ENCODE measurements at places on chromosomes 2 and 18.

- DNase-seq, result no peak
Observed at GRCh38 chr2:235217846-235218245, 266.0 kb downstream of the SH3BP4 start.

GRCh38 chr2:23803965-23804542, 122.9 kb downstream of the ATAD2B start:
- no peak for DNase-seq

DNA sequence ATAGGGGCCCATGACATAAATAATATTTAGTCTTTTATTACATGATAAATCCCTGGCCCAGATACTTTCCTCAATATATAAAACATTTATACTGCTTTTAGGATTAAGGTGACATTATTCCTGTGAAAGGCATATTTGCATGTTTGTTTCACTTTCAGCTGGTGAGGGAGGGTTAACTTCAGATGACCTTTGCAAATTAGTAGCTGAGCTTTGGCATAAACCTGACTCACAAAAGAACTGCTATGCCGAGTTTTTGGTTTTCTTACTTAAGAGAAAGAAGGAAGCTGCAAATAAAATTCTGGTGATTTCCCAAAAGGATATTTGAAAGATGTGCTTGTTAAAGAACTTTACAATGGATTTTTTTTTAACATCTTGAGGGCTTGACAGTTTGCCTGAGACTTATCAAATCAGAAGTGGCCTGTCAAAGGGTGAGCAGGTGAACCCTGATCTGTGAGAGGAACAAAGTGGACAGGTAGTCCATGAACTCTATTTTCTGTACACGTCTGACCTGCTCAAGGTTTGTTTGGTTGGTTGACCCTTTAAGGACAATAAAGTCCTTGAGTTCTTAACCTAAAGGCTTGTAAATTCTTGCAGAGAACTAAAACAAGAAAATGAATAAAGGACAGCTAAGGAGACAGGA, 93.5 kb downstream of the FAM124B start:
- DNase-seq, result no peak

- DNase-seq, result peak; percentile 26
Observed at GRCh38 chr2:165793779-165794535, at the start of gene GALNT3. Gene GALNT3, minus strand, starts transcription at chr2:165794247. Its CDS starts 23,547 bp downstream, at chr2:165770700.

- no peak for DNase-seq
Observed at GRCh38 chr2:230864122-230864604, 579 bp upstream of the ITM2C start.

DNA sequence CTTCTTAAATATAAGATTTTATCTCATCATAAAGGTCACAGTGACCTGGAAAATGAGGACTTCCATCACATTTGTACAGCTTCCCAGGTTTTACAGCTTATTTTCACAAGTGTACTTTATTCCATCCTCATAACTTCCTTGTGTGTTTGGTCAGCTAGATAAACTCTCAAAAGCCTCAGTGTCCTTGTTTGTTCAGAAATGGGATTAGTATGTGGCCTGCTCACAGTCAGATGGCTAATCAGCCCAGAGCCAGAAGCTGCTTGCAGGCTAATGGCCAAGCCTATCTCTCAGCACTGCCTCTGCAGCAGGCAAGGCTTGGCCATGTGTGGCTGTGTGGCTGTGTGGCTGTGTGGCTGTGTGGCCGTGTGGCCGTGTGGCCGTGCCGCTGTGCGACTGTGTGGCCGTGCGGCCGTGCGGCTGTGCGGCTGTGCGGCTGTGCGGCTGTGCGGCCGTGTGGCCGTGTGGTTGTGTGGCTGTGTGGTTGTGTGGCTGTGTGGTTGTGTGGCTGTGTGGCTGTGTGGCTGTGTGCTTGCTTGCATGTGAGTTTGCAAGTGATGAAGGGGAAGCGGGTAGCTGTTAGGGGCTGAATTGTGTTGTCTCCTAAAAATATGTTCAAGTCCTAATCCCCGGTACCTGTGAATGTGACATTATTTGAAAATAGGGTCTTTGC, 233.0 kb upstream of the TNP1 start:
- DNase-seq, result no peak

DNA sequence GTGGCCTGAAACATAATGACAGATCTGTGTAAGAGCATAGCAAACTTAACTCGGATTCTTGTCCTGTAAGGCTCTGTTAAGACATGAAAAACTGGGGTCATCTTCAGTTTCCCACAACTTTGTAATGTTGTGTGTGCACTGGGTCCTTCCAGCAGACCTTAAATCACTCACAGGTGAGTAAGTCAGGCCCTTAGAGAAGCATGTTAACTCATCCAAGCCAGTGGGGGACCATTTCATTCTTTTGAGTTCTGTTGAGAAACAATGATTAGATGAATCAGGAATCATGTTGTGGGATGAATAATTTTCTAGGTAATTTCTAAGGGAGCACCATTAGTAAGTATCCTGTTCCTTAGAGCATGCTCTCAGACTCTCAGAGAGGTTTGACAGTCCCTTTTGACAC, 167.1 kb downstream of the ESCO1 start:
- DNase-seq, result no peak

- no peak for DNase-seq
Observed at GRCh38 chr18:70107091-70107490, 98.4 kb downstream of the RTTN start.

DNA sequence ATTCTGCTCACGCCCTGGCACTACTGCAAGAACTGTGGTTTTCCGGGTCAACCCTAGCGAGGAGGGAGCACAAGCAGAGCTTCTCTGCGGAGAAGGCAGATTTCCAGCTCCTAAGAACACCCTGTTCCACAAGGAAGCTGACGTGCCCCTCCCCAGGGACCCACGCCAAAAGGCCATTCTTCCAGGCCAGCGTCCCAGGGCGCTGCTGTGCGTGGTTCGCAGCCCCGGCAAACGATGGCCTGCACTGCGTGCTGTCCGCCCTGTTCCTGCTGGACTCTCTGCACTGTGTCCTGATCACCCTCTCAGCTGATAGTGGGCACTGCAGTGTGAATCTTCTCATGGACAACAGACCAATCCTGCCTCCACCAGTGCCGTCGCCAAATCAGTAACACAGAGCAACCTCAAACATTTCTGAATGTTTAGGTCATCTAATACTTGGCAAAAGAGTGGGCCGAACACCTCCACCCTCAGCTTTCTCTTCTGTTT, 49.1 kb downstream of the ADI1 start:
- no peak for DNase-seq

DNA sequence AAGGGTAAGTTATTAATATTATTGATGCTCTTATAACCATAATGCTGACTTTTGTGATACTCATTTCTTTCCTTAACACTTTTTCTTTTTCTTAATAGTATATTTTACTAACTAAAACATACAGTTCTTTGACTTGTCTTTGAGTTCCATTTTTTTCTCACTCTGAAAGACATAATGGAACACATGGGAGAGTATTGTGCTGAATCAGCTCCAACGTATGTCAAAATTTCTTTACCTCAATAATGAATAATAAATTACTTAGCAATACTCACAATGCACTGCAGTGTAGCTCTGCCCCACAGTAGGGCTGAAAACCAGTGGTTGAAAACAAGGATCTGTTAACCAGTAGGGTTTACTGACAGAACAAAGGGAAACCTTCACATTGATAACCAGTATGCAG, 40.7 kb downstream of the ACVR1 start:
- DNase-seq, result no peak

DNA sequence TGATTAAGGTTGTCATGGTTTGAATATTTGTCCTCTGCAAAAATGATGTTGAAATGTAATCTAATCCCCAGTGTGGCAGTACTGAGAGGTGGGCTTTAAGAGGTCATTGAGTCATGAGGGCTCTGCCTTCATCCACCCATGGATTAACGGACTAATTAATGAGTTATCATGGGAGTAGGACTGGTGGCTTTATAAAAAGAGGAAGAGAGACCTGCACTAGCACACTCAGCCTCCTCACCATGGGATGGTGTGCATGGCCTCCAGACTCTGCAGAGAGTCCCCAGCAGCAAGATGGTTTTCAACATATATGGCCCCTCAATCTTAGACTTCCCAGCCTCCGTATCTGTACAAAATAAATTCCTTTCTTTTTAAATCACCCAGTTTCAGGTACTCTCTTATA, 41.0 kb downstream of the DTNB start:
- no peak for DNase-seq

- no peak for DNase-seq
Observed at GRCh38 chr2:119753930-119754321, 5.8 kb upstream of the PTPN4 start.

- DNase-seq, result no peak
Observed at GRCh38 chr2:121565389-121566250, 34.9 kb downstream of the RNU4ATAC start.

GRCh38 chr18:34467058-34467457, 242.3 kb upstream of the NOL4 start:
- no peak for DNase-seq

- no peak for DNase-seq
Observed at GRCh38 chr18:38688416-38688815, 1122.8 kb upstream of the CELF4 start.

- no peak for DNase-seq
Observed at GRCh38 chr2:66574701-66575624, 140.0 kb downstream of the MEIS1 start.

DNA sequence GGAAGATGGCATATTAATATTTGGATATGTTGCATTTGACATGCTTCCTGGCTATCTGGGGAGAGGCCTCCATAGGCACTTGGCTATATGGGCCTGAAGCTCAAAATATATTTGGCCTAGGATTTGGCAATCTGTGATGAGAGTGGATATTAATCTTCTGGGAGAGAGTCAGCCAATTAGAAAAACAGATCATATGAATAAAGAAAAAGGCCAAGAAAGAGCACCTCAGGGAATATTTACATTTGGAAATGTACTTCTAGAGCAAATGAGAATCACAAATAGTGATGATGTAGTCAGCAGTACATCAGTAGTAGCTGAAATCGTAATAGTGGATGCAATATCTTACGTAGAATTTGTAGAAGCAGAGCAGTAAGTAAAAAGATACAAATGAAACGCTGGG, 277.0 kb downstream of the CTNNA2 start:
- no peak for DNase-seq

GRCh38 chr18:61435064-61435652, 101.9 kb downstream of the CDH20 start:
- no peak for DNase-seq

GRCh38 chr2:9995059-9995458, 43.6 kb downstream of the GRHL1 start:
- no peak for DNase-seq

DNA sequence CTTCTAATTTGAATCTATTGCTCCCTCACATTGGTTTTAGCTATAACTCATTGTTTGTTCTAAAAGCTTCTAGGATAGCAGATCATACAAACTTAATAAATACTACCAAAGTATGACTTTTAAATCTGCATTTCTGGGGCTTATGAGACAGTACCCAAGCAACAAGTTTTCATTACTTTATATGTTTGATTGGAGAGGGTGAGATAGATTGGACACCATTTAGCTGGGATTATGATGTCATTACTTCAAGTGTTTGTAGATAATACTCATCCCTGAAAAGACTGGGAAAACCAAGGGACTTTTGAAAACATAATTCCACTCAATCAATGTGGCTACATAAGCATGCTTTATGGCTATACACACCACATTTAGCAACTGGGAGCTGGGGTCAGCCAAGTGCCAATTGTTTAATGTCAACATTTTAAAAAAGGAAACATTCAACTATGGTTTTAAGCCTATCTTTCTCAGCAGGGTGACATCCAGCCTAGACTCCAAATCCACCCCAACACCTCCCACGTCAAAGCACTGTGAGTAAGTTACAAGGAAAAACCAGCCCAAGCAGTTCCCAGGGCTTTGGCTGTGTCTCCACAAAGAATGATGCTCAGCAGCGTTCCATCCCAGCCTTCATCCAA, 119.9 kb downstream of the ETAA1 start:
- DNase-seq, result no peak

DNA sequence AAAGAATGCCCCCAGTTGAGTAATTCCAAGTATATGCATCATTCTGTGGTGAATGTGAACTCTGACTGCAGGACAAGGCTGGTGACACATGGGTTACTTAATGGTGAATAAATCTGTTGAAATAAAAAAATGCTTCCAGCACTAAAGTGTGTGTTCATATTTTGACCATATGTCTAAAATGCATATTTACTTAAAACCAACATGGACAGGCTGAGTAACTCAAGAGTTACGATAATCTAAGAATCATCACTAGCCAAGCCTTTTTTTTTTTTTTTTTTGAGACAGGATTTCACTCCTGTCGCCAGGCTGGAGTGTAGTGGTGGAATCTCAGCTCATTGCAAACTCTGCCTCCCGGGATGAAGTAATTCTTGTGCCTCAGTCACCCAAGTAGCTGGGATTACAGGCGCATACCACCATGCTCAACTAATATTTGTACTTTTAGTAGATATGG, 47.1 kb upstream of the CCBE1 start:
- DNase-seq, result no peak

- DNase-seq, result no peak
Observed at GRCh38 chr2:12534646-12535263, 182.0 kb upstream of the TRIB2 start.

DNA sequence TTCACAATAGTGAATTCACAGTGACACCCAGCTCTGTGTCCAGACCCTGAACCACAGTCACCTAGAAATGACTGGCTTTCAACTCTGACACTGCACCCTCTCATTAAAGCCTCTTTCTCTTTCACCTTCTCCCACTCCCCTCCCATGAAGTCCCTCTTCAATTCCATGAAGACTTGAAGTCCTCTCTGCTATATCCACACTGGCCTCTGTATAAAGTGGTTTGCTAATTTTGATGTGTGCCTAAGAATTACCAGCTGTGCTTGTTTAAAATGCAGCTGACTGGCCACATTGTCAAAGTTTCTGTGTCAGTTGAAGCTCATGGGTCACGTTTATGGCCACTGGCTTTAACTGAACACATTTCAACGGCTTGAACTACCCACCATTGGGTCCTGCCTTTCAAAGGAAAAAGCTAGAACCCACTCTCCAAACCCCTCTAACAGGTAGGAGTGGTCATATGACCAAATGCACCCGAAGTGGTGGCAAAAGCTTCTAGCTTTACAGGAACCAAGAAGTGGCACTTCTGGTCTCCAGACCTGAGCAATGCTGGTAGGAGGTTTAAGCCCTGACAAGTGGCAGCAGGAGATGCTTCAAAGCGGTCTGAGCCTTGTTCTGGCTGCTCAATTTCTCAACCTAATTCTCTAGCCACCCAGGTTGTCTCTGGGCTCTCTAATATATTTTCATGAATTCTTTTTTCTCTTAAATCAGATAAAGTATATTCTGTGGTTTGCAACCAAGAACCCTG, 34.2 kb downstream of the B4GALT6 start:
- DNase-seq, result no peak
